Tongue (tissue), 3 donors: ENCODE measurements at places on chromosomes 12 and 14. TPM values are rescaled to one million over a fixed set of nuclear protein-coding genes. Genes with fewer than 3 reads are reported as not detected.

DNA sequence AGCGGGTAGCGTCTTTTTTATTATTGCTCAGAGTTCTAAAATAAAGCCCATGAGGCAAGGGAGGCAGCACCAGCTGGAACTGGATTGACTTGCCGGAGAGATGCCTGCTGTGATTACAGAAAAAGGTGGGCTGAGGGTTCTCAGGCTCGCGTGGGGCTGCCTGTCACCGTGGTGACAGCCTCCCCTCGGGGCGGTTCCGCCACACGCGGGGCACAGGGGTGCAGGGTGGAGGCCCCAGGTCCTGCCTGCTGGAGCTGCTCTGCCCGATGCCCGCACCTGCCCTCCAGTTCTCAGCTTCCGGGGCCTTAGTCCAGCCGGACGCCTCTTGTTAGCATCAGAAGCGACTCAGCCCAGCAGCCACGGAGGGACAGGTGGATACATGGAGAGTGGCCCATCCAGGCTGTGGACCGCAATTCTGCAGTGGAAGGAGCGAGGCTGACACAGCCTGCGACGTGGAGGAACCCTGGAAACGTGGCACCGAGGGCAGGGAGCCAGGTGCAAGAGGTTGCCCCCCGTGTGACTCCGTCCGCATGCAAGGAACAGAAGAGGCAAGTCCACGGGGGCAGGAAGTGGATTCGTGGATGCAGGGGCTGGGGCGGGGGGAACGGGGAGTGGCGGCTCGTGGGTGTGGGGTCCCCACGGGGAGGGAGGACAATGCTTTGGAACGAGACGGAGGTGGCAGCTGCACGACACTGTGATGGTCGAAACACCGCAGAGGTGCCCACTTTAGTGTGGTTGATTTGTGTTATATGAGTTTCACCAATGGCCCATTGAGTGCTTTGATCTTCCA lies 79.5 kb downstream of the GALNT9 start:
- no peak for DNase-seq

DNA sequence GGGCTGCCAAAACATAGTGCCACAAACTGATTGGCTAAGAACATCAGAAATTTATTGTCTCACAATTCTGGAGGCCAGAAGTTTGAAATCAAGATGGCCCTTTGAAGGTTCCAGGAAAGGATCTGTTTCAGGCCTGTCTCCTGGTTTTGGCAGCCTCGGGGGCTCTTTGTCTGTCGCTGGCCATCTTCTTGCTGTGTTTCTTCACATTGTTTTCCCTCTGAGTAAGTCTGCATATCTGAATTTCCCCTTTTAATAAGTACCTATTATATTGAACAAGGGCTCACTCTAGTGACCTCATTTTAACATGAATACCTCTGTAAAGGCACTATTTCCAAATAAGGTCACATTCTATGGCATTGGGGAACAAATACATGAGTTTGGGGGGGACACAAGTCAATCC lies 467.1 kb upstream of the MGAT4C start:
- no peak for DNase-seq

DNA sequence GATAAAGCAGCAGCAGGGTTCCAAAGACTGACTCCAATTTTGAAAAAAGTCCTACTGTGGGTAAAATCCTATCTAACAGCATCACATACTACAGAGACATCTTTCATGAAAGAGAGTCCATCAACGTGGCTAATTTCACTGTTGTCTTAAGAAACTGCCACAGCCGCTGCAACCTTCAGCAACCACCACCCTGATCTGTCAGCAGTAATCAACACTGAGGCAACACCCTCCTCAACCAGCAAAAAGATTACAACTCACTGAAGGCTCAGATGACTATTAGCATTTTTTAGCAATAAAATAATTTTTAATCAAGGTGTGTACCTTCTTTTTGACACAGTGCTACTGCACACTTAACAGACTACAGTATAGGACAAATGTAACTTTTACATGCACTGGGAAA lies 6.6 kb downstream of the CAPRIN2 start:
- DNase-seq = no peak

DNA sequence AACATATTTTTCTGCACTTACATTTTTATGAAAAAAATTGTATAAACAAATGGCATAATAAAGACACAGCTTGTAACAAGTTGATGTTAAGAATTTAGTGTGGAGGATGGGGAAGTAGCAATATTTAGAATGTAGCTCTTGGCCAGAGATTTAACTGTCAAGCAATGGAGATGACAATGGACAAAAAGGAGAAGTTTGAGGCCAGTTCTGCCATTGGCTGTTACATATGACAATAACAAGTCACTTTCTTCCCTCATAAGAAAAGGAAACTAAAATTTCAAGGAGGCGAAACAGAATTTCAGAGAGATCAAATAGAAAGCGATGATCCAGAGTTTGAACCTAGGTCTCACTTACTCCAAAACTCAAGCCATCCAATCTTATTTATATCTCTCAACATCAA lies 122.8 kb upstream of the CCDC175 start:
- DNase-seq = no peak

COPS7A gene
- total RNA-seq = 41.5 TPM

GALNT6 gene
- 14.4 TPM for total RNA-seq

DNA sequence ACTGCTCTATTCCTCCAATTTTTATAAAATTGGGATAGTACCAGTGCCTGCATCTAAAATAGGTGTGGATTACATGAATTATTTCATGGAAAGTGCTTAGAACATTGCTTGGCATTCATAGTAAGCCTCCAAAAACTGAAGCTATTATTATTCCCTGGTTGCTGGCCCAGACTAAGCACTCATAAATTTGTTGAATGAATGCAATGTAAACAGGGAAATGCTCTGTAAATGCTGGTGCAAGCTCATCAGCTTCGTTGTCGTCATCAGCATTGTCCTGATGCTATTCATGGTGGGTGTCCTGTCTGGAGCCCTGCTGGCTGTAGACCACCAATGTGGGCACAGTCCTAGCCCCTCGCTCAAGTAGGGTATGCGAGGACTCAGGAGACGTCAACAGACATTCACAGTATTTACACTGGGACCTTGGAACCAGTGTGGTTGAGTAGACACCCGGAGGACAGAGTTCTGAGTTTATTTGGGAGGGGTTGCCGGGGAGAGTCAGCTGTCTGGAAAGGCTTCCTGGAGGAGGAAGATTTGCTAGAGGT lies 16.5 kb downstream of the BDKRB2 start:
- no peak for DNase-seq

DNA sequence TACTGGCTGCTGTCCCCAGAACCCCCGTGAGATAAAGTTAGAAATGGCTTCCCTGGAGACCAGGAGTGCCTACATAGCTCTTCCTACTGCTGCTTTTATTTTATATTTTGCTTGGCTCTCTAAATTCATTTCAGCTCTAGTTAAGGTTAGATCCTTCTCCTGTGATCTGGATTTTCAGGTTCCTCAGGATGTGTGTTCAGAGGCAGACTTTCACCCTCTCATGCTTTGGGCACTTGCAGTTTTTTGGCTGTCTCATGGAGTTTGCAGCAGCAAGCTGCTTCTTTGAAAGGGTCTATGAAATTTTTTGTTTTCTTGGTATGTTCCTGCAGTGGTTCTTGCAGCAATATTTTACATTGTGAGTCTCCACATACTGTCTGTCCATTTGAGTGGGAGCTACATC lies 93.3 kb downstream of the ATP23 start:
- DNase-seq = no peak

- DNase-seq = no peak
Measured at GRCh38 chr14:97290977-97291376, 493.8 kb downstream of the VRK1 start.

- DNase-seq = peak; percentile 91
Measured at GRCh38 chr12:54220092-54220557, 31.3 kb upstream of the SMUG1 start.

GRCh38 chr12:113479590-113480335 lies 8.1 kb upstream of the LHX5 start:
- peak; percentile 81 for DNase-seq

ASB2 gene
- total RNA-seq = 69.5 TPM

IFNG-AS1 gene
- 3.3 TPM for total RNA-seq

- DNase-seq = peak; percentile 25
Measured at GRCh38 chr12:7042842-7043241, 17.7 kb upstream of the C1S start.

- DNase-seq = no peak
Measured at GRCh38 chr12:14479004-14479403, 88.7 kb downstream of the PLBD1 start.
